HS-27A (cell line): ENCODE measurements at places on chromosomes 13 and 19.

- DNase-seq, result no peak
Observed at GRCh38 chr19:7916103-7916954, 1.7 kb downstream of the TGFBR3L start.

- no peak for DNase-seq
Observed at GRCh38 chr19:35889370-35890112, 10.8 kb downstream of the NFKBID start.

DNA sequence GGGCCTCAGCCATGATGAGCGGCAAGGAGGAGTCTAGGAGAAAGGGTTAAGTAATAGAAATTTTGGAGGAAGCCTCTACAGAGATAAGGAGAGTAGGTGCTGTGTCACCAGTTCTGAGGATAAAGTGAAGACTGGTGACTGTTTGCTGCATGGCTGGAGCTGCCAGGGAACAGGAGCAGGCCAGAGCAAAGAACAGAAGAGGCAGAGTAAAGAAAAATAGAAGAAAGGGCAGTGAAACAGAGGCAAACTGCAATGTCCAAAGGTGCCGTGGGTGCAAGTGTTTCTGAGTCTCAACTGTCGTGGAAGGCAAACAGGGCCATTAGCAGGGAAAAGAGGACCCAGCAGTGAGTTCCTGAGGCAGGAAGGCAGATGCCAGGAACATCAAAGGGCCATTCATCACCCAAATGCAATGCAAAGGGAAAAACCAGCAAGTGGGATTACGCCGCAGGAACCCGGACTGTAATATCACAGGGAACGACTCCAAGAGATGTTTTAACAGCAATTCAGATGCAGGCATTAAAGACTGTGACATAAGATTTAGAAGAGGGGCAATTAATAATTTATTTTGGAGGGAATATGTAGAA, 318.3 kb downstream of the FOXO1 start:
- DNase-seq, result no peak

DNA sequence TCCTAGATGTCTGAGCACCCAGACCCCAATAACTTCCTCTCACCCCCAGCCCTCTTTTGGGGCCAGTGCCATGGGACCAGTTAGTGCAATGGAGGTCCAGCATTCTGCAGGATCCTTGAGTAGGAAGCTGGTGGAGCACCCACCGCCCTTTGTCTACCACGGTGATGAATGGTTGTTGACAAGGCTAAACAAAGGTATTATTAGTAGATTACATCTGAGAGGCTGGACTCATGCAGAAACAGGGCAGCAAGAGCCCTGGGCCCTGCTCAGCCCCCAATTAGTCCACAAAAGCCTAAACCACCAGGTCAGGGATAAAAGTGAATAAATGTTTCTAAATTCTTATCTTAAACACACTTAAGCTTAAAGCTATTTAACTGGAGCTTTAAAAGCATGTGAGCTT, 196.5 kb upstream of the TSHZ3 start:
- DNase-seq, result no peak

- peak; percentile 100 for DNase-seq
Observed at GRCh38 chr19:40777937-40778705, at the start of gene RAB4B. Gene RAB4B (plus strand): TSS chr19:40778247. CDS start chr19:40778376, 129 bp downstream.

- DNase-seq, result no peak
Observed at GRCh38 chr19:3670796-3671679, 29.2 kb downstream of the PIP5K1C start.

DNA sequence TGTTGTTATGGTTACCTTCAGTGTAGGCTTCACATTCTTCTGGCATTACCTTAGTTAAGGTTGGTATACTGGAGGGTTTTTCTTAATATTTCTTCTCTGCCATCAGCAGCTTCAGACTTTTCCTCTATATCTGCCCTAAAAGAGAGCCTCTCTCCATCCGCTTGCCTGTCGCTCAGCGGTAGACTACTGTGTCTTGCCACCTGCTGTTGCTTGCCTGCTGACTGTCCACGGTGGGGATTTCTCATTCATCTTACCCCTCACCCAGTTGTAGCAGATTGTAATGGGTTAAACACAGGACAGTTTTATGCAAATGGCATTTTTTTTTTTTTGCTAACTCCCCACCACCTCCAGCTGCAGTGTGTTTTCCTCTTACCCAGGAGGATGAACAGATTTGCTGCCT, 577.2 kb downstream of the SLITRK5 start:
- no peak for DNase-seq

- DNase-seq, result no peak
Observed at GRCh38 chr13:45662162-45662561, 40.0 kb upstream of the CBY2 start.

DNA sequence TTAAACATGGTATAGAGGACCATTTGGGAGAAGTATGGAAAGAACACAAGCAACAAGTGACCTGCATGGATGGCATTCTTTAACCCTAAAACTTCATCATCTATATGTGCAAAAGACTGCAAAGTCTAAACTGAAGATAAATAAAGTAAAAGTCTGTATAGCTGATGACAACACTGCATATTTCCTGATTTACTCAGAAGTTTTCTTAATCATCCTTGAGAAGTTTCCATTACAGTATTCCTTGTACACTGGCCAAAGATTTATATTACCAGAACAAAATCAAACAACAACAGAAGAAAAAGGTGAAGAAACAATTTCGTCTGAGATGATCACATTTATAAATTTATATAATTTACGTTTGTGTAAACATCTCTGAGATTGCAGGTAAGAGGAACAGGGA, 805.7 kb downstream of the PCDH9 start:
- no peak for DNase-seq

DNA sequence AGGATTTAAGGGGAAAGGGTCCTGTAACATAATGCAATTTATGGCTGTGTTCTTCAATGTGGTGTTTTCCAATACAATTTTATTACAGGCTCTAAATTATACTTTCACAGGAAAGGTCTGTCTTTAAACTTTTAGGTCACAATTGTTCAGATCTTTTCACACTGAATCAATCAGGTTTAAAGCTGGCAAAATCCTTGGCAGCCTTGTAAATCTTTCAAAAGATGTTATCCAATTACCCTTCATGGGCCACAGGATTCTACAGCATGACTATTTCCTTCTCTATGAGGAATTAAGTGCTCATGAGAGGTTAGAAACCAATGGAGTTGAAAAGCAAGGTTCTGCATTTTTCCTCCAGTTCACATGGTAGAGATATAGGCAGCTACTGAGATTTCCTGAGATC, 211.5 kb upstream of the MIR17HG start:
- DNase-seq, result no peak

DNA sequence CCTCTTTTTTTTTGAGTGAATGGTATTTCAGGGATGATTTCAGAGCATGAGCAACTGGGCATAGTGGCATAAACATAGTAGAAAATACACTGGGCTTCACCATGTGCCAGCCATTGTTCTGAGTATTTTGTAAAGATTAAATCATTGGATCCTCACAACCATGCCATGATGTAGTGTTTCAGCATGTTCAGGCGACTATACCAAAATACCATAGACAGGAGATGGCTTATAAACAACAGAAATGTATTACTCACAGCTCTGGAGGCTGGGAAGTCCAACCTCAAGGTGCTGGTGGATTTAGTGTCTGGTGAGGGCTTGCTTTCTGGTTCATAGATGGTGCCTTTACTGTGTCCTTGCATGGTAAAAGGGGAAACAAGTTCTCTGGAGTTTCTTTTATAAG, 101.5 kb upstream of the KL start:
- no peak for DNase-seq

DNA sequence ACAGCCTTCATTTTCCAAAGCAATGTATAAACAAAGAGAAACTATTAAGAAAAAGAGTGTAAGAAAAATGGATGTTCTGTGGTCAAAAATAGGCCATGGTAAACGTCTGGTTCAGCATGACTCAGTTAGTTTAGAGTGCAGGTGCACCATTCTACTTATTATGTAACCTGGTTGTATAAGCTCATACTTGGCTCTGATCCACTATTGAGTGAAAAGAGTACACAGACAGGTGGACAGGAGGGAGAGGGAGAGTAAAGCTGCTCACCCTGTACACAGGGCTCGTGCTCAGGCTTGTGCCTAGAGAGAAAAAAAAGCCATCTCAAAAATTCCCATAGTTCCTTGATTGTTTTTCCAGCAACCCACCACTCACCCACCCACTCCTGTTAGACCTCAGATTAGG, 85.8 kb upstream of the ZNF91 start:
- no peak for DNase-seq

DNA sequence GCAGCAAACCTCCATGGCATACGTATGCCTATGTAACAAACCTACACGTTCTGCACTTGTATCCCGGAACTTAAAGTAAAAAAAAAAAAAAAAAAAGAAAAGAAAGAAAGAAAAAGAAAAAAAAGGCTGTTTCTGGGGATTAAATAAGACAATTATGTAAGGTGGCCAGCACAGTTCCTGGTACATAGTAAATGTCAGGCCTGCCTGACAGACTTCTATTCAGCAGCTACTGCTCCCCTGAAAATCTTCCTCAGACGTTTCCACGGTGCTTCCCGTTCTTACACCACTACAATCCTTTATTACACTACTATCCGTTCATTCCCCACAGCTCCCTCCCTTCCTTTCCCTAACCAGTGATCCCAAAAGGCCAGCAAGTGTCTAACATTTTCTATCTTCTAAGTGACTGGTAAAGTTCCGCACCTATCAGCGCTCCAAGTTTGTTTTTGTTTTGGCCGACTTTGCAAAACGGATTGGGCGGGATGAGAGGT, 636 bp upstream of the RB1 start:
- peak; percentile 33 for DNase-seq

DNA sequence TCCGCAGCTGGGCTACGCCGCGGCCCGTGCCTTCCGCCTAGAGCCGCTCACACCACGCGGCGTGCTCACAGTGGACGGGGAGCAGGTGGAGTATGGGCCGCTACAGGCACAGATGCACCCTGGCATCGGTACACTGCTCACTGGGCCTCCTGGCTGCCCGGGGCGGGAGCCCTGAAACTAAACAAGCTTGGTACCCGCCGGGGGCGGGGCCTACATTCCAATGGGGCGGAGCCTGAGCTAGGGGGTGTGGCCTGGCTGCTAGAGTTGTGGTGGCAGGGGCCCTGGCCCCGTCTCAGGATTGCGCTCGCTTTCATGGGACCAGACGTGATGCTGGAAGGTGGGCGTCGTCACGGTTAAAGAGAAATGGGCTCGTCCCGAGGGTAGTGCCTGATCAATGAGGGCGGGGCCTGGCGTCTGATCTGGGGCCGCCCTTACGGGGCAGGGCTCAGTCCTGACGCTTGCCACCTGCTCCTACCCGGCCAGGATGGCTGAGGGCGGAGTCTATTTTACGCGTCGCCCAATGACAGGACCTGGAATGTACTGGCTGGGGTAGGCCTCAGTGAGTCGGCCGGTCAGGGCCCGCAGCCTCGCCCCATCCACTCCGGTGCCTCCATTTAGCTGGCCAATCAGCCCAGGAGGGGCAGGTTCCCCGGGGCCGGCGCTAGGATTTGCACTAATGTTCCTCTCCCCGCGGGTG, 7.4 kb downstream of the DBP start:
- no peak for DNase-seq

DNA sequence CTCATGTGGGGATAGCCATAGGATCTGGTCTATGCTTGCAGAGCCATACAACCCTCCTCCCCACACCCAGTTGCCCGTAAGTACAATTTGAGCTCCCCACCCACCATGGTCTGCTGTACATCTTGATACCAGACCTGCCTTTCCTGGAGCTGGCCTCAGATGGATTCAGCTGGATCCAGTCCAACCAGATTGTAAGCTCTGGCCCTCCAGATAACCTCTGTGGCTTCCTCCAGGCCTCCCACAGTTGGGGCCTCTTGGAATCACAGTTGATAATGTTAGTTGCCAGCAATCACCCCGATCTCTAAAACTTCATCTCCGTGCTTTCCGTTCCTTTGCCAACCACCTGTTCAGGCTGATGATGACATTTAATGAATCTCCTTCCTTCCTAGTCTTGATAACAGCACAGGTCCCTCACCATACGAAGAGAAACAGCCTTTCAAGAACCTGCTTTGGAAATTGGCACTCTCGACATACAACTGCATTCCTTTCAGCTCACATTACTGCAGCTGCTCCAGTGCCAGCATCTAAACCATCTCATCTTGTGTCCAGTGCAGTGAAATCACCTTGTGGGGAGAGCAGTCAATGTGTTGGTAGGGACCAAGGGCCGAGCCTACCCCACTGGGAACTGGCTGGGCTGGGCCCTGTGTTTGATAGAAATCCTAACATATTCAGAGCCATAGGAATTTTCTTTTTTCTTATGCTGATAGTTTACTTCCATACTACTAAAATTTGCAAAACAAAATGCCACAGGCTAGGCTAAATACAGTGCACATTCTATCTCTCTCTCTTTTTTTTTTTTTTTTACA, 15.1 kb upstream of the FOXO1 start:
- DNase-seq, result no peak

DNA sequence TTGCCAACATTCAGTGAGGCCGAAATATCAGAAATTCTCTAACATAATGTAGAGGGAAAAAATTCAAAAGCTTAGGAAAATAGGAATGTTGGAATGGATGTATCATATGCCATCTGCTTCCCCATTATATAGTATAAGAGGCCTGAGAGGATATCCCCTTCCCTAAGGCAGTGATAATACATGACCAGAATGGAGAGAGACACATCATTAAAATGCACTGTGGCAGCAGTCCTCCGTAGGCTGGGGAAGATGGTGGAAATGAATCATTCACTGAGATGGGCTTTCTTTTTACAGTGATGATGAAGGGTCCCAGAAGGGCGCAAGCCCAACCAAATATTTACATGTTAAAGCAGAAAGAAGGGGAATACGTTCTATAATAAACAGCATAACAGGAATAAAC, 799.1 kb upstream of the SPRY2 start:
- no peak for DNase-seq

- no peak for DNase-seq
Observed at GRCh38 chr13:61954092-61954491, 538.4 kb upstream of the PCDH20 start.

GRCh38 chr19:9791552-9792205, 23.1 kb upstream of the ZNF846 start:
- DNase-seq, result peak; percentile 65

- DNase-seq, result no peak
Observed at GRCh38 chr19:3097442-3097871, 3.3 kb downstream of the GNA11 start.

- no peak for DNase-seq
Observed at GRCh38 chr13:54185101-54185500, 1156.5 kb downstream of the OLFM4 start.

GRCh38 chr13:29704648-29705047, 109.2 kb upstream of the SLC7A1 start:
- no peak for DNase-seq

DNA sequence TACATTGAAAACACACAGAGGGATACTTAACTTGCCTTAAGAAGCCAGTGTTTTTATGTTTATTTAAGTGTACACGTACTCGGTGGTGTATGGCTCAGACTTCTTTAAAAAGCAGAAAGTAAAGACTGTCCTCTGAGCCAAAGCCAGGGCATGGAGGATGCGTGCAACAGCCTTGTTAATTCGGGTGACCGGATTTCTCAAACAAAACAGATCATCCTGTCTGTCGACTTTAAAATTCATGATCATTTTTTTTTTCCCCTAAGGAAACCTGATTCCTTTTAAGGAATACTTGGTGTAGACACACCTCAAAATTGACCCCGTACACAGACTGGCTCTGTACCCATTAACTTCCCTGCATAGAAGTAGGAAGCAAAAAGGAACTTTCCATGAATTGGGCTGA, 124.7 kb upstream of the RNF113B start:
- no peak for DNase-seq

GRCh38 chr13:46165485-46166223, 16.3 kb downstream of the LCP1 start:
- DNase-seq, result no peak

- DNase-seq, result no peak
Observed at GRCh38 chr13:37087486-37087885, 18.0 kb downstream of the CSNK1A1L start.

GRCh38 chr13:79815041-79815440, 334.1 kb downstream of the NDFIP2 start:
- no peak for DNase-seq

- no peak for DNase-seq
Observed at GRCh38 chr19:20287070-20287469, 120.1 kb downstream of the ZNF486 start.
